ENCODE measurements at places on chromosomes 3 and 15.

DNA sequence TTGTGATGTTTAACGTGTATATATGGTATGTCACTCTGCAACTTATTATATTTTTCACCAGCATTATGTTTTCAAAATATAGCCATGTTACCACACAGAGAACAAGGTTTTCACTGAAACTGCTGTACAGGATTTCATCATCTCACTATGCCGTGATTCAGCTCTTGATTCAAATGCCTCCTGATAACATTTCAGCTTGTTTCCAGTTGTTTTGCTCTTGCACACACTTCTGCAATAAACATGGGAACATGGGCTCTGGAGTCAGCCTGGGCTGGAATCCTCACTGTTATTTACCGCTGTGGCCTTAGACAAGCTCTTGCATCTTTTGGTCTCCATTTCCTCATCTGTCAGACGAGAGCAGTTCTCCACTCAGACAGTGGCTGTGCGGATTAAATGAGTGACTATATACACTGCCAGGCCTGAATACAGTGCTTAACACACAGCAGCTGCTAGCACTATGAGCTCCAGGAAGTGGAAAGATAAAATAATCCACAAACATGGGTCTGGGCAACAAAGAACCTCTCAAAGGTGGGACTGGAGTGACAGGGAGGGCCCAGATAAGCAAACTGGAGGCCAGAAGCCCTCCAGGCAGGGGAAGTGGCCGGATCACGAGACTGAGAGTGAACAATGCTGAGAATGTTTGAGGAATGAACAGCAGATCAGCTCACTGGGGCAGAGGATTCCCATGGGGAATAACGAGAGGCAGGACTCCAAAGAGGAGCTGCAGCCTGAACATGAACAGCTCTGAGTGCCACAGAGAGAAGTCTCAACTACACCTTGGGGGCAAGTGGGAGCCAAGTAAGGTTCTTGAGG lies 17.7 kb downstream of the NTRK3 start:
- DNase-seq: no peak

- DNase-seq: peak; percentile 79
Measured at GRCh38 chr15:70488002-70488605, 275.3 kb downstream of the UACA start.

- DNase-seq: no peak
Measured at GRCh38 chr3:132892956-132893355, 145.2 kb upstream of the TMEM108 start.

DNA sequence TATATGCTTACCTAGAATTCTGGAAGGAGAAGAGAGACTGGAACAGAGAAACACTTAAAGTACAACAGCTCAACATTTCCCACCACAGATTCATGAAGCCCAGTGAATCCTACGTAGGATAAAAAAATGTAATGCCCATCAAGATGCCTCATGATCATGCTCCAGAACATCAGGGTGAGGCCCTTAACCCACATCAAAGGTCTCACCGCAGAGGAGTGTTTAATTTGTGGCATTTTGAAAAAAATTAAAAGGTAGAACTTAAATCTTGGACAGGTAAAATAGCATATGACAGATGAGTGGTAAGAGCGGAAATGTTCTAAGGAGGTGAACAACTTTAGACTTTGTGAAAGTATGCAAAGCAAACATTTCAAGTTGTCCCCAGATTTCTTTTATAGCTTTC lies 9.7 kb upstream of the SLC6A20 start:
- DNase-seq: peak; percentile 8

DNA sequence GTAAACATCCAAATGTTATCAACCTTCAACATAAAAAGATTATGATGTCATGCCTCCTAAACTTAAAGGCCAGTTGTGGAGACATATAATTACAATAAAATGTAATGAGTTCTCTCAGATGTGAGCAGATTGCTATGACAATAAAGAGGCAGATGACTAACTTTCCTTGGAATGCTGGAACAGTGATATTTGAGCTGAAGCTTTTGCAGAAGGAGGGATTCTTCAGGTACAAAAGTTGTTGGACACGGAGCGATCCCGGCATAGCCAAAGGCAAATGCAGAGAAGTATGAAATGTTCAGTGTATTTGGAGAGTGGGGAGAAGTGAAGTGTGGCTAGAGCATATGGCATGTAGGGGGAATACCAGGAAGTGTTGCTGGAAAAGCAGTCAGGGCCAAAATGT lies 520.1 kb downstream of the FGF12 start:
- DNase-seq: no peak

DNA sequence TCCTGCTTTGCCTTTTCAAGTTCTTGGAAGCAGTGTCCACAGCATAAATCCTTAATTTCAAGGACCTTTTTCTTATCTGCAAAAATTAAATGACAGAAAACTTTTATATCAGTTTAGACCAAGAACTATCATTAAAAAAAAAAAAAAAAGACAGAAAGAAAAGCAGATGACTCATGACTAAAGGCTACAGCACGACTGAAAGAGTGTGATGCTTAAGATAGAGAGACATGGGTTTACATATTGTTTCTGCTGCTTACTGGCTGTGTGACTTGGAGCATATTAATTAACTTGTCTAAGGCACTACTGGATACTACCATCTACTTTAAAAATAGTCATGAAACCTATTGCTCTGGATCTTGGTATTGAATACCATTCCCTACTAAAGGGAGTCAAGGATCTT lies 62.3 kb downstream of the CEP152 start:
- no peak for DNase-seq

DNA sequence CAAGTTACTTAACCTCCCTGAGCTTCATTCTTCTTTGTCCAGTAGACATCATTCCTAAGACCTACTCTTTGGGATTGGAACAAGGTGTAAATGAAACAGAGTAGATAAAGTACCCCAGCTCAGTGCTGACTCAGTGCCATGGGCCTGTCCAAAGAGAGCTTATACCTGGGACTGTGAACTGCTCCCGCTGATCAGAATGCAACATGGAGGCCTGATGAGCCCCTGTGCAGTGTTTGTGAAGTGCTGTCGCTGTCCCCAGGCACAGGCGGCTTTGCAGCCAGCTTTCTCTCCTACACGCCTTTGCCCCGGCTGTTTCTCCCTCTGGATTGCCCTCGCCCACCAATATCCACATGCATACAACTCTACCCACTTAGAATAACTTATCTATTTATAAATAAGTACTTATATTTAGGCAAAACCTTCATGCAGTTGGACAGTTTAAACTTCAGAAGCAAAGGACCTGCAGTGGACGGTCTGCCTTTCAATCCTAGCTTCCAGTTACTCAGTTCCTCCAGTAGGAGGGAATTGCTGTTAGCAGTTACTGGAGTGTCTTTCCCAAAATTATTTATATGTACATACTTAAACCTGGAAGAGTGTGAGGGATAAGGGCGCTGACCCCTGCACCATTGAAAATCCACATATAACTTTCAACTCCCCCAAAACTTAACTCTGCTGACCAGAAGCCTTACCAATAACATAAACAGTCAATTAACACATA lies 80.0 kb downstream of the CORO2B start:
- no peak for DNase-seq

- DNase-seq: peak; percentile 74
Measured at GRCh38 chr3:119240591-119241434, at the start of gene B4GALT4. Gene B4GALT4 (minus strand): TSS chr3:119240878. CDS start chr3:119230099, 10,779 bp downstream.

GRCh38 chr15:80749589-80749988 lies 29.6 kb upstream of the CEMIP start:
- DNase-seq: no peak

GRCh38 chr15:39788800-39789565 lies 6.3 kb upstream of the FSIP1 start:
- no peak for DNase-seq

DNA sequence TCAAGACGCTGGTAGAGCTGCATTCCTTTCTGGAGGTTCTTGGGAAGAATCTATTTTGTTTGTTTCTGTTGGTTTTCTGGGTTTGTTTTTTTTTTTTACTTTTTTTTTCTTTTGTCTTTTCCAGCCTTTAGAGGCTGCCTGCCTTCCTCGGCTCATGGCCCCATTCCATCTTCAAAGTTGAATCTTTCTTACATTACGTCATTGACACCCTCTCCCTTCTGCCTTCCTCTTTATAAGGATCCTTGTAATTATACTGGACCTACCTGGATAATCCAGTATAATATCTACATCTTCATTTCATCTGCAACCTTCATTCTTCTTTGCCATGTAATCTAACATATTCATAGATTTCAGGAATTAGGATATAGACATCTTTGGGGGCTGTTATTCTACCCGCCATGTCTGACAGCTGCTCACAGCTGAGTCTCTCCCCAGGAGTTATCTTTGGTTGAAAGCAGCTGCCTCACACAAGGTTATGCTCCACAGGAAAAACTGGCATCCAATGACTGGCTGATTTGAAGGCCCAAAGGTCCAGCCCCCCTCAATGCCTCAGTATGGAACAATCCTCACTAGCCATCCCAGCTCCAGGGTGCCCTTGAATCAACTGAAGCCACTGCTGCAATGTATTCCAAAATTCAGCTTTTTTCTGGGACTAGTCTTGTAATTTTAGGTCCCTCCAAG lies 38.4 kb upstream of the THBS1 start:
- no peak for DNase-seq

DNA sequence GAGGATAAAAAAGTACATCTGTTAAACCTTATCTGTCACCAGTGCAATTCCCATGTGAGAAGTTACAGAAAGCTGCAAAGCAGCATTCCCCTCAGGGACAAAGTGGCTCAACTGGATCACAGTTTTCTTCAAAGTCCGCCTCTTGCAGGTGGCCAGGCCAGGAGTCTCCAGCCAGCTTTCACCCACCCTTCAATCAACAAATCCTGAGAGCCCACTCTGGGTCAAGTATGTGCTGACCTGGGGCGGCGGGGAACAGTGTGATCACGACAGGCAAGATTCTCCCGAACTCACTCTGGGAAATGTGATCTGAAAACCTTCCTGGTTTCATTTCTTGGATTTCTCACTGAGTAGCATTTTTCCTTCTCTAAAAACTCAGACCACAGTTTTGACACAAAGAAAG lies 39.2 kb downstream of the RFT1 start:
- no peak for DNase-seq

GRCh38 chr3:72231439-72232196 lies 446.7 kb upstream of the PROK2 start:
- DNase-seq: no peak

GRCh38 chr3:172476347-172476746 lies 28.1 kb upstream of the GHSR start:
- DNase-seq: no peak

- DNase-seq: no peak
Measured at GRCh38 chr3:30711867-30712266, 105.5 kb downstream of the TGFBR2 start.

DNA sequence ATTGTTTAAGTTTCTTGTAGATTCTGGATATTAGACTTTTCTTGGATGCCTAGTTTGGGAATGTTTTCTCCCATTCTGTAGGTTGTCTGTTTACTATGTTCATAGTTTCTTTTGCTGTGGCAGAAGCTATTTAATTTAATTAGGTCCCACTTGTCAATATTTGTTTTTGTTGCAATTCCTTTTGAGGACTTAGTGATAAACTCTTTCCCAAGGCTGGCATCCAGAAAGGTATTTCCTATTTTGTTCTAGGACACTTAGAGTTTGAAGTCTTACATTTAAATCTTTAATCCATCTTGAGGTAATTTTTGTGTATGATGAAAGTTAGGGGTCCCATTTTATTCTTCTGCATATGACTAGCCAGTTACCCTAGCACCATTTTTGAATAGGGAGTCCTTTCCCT lies 54.9 kb downstream of the MME start:
- no peak for DNase-seq

DNA sequence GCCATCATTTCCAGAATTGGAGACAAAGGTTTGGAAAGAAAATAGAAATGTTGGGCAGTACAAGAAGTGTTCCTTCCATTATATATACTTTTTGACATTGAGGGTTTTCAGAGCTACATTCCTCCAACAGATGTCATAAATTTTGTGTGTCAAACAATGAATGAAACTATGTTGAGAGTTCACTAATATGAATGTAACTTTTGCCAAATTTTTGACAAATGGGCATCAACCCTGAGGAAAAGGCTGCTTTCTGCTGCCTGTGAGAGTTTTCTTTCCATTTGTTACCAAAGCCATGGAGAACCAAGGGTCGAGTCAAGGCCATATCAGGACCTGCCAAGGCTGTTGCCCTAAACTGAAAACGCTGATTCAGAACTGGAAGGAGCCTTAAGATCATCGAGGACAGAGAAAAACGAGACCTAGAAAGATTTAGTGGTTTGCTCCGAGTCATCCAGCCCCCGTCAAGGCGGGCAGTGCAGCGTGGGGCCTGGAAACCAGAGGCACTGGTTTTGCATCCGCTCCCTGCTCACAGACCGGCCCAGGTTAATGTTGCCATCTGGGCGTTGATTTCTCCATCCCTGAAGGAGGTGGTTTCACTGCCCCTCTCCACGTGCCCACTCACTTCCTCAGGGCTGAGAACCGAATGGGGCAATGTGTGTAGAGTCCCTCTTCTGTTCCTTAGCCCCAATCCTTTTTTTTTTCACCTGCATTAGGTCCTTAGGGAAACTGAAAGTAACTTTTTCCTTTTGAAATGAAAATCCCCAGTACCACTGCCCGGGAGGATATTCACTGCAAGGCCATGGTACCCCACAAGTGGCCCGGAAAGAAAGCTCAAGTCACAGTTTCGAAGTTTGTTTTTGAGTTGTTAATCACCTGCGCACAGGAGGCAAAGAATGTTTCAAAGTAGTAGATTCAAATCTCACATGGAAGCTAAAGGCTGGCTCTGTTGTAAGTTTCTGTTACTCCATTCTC lies 32.8 kb downstream of the TPM1 start:
- no peak for DNase-seq

DNA sequence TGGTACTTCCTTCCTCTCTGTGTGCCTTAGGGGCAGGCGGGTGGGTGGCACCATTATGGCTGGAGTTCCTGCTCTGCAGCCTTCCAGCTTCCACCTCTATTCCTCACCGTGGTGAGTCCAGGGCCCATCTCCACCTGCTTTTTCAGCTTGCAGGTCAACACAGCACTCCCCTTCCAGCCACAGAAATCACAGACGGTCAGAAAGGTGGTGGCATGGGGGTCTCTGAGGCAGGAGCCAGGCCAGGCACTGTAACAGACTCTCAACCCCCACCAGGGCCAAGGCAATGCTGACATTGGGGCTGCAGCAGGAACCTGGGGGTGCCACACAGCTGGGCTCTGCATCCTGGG lies 16.6 kb downstream of the KLF15 start:
- DNase-seq: no peak

GRCh38 chr3:39810647-39811161 lies 1.3 kb downstream of the MYRIP start:
- DNase-seq: no peak

DNA sequence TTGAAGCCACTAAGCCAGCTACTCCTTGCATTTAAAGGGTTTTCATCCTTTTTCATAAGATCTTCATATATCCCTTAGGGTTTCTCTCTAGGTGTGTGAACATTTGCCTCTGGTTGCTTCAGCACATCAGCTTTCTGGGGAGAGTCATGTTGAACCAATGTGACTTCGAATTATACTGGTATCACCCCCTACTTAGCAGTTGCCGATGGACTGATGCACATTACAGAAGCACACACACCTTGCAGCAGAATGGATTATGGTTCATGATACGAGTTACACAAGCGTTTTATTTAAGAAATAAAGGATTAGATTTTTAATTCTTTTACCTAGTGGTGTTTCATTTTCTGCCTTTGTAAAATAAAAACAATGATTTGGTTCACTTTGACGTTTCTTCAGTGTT lies 39.6 kb downstream of the FBXO22 start:
- DNase-seq: no peak

All from CD4-positive, alpha-beta T cell treated with Interleukin-17A for 1 hour (primary cell).